T follicular helper cell (primary cell): ENCODE measurements at places on chromosomes 7 and 10.

DNA sequence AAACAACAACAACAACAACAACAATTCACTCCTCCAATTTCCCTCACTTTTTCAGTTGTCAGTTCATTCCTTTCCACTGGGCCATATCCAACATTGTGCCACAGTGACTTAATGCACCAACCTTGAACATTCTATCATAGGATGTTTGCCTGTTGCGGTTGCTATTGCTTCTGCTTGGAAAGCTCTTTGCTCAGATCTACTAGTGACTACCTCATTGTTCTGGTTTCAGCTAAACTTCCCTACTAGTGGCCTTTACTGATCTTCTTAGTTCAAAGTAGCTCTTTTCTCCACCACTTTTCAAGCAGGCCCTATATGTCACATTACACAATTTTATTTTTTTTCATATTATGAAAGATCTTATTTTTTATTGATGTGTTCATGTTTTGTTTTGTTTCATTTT is 9.8 kb upstream of the STEAP4 start:
- DNase-seq = no peak

GRCh38 chr7:42174391-42174912 is 62.6 kb downstream of the GLI3 start:
- no peak for DNase-seq

- DNase-seq = no peak
Observed at GRCh38 chr7:158369290-158369689, 218.3 kb downstream of the PTPRN2 start.

GRCh38 chr7:91182819-91183764 is 81.1 kb upstream of the FZD1 start:
- DNase-seq = no peak

DNA sequence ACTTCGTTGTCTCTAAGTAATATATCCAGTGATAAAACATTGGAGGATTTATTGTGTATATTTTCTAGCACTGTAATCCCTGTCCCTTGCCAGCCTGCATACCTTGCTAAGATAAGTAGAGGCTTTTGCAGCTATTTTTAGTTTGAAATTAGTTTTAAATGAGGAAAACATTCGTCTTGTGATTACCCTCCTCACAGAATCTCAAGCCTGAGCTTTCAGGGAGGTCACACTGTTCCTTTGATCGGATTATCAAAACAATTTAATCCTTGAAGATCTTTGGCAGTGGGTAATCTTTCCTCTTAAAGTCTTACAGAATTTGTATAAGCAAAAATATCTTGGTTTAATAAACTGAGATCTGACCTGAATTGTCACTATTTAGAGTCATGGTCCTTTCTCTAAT is 897.0 kb upstream of the CELF2 start:
- DNase-seq = no peak

- no peak for DNase-seq
Observed at GRCh38 chr7:157522954-157523353, 186.2 kb downstream of the DNAJB6 start.

DNA sequence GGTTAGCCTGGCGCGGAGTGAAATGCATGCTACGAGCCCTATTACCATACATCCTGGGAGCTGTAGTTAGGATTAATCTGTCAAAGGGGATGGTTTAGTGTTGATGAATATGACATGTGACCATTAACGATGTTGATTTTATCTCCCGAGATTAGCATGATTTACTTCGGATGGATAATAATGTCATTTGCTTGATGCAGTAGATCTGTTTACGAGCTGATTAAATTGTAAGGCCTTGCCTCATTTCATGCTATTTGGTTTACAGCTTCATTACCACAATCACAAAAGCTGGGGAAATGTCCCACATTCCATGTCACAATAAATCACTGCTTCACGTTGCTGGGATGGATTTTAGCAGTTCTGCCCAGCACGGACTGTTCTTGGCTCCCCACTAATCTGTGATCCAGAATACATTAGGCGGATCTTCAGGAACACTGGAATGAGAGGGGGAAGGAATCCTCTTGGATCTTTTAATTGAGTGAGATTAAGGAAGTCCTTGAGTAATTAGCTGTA is 22.3 kb downstream of the ZNF503 start:
- no peak for DNase-seq

GRCh38 chr7:13032576-13032975 is 345.1 kb downstream of the ARL4A start:
- no peak for DNase-seq

- DNase-seq = no peak
Observed at GRCh38 chr7:117530390-117530789, 50.6 kb downstream of the CFTR start.

DNA sequence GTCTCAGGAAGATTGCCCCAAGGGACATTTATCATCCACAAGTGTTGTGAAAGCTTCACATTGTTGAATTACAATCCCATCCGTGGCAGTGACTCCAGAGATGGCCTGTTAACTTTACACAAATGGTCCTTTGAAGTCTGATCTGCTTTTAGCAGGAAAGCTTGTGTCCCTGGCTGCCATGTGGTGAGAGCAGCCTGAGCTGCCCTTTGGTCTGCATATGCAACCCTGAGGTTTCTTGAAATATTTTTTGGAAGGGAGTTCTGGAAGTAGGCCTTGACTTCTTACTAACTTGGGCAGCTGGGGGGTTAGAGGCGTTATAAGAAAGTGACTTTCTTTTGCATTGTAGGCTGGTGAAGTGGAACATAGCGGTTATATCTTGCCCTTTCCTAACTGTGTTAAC is 41.3 kb upstream of the FAM180A start:
- DNase-seq = no peak

DNA sequence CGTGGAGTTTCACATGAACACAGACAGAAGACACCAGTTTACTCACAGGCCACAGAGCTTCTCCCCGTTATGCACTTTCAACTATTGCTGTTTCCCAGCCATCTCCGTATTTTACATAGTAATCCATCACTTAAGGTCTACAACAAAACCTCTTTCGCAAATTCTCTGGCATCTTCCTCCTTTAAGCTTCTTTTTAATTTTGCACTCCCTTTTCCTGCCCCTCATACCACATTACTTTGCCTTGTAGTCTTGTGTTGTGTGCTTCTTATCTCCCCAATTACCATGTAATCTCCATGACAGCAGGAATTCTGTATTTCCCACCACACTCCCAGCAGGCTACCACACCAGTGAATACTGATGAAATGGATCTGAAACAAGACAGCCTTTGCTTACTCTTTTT is 87.3 kb downstream of the ODAD2 start:
- no peak for DNase-seq

DNA sequence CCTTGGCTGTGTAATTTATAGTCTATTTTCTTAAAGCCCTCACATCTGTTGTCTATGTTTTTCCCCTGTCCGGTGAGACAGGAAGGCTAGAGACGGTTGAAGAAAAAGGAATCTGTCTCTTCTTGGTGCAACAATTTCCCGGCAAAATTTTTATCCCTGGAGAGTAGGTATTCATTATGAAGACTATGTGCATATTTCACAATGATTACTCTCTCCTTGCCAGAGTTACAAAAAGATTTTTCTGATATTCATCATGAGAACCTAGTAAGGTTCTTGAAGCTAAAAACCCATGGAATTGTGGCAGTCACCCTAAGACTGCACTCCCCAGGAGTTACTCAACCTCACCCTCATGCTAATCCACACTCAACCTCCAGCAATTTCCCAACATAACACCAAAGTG is 55.0 kb upstream of the GHITM start:
- DNase-seq = no peak

DNA sequence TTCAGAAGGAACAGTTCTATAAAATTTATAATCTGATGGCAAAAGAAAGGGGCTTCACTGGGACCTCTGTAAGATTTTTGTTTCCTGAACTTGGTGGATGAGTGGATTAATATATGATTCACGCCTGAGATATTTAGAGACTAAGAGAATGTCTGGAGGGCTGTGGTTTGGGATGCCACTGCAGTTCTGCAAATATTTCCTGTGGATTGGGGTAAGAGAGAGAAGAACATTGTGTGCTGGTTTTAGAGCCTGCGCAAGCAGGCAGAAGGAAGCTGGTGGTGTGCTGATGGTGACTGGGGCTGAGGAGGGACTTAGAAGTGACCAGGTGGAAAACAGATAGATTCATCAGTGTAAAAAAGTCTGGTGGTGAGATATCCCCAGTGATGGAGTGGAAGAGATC is 87.0 kb downstream of the SUGCT start:
- no peak for DNase-seq

- no peak for DNase-seq
Observed at GRCh38 chr10:86100581-86101061, 266.0 kb downstream of the GRID1 start.

- no peak for DNase-seq
Observed at GRCh38 chr10:128221117-128221516, 94.9 kb upstream of the MKI67 start.

DNA sequence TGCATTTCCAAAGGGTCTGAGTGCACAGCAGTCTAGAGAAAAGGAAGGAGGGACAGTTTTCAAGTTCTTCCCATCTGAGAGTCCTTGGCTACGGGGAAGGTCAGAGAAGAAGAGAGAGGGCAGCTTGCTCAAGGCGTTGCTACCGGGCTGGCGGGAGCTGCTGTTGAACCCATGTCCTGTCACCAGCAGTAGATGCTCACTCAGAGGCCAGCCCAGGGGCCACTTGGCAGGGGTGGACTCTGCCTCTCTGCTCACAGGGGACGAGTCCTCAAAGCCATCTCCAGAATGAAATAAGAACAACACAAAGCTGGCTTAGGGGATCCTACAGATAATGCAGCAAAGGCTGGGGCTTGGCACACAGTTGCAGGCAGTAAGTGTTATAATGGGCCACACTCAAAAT is 231.5 kb downstream of the TNS3 start:
- DNase-seq = no peak

GRCh38 chr7:117673839-117674238 is 194.0 kb downstream of the CFTR start:
- no peak for DNase-seq

GRCh38 chr7:21757537-21758282 is 188.0 kb downstream of the CDCA7L start:
- DNase-seq = no peak

DNA sequence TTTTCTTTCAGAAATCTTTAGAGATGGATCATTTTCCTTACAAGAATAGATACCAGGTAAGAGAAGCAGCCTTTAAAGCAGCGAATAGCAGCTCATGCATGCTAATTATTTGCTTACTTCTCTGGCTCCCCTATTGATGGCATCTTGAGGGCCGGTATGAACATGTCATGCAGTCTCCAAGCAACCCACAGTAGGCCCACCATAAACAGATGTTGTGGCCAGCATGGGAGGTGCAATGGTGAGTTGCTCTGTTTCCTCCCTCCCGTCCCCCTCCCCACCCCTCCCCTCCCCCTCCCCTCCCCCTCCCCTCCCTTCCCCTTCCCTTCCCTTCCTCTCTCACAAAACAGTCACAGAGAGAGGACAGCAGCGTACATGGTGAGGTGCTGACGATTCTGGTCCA is 9.7 kb upstream of the ZNF273 start:
- DNase-seq = no peak

DNA sequence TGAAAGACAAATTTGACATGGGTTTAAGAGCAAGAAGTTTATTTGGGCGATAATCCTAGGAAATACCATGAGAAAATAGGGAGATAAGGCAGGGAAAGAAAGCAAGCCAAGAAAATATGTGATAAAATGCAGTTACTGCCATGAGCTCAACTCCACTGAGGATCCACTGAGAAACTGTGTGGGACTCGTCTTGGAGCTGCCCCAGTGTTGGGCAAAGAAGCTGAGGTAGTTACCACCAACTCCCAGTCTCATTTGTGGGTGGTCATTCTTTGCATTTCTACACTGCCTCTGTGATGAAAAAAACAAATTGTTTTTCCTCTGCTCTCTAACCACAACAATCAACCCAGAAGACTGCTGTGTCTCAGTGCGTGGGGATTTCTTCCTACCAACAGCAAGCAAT is 498.2 kb downstream of the PLXDC2 start:
- no peak for DNase-seq

- DNase-seq = no peak
Observed at GRCh38 chr10:96494694-96495093, 19.0 kb downstream of the TLL2 start.

DNA sequence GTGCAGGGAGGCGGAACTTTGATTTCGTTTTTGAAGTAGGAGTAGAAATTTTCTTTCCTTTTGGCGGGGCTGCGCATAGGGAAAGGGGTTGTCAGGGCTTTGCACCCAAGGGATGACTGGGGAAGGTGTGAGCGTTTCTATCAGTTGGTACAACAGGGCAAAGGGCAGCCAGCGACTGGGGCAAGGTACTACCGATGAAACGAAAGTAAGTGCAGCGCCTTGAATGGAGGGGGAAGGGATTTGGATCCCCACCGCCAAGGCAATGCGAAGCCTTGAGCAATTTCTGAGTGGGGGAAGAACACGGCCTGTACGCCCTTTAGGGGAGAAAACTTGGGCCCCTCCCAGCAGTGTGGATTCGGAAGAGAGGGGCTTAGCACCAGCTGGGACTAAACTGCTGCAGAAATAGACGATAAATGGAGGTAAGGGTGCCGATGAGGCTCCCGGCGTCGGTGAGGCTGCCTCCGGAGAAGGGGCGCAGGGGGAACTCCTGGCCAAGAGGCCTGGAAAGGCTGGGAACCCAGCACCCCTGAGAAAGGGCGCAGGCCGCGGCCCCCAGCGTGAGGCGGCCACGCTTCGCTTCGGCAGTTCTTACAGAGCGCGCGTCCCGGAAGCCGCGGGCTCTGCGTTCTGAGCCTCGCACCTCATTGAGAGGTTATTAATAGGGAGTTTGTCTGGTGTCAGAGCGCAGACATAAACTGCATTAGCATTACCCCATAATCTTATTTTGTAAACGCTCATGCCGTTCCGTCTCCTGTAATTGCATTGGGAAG is 10.0 kb upstream of the TLX1 start:
- DNase-seq = no peak

GRCh38 chr7:36048141-36048901 is 104.7 kb upstream of the EEPD1 start:
- DNase-seq = no peak

GRCh38 chr7:115476671-115477181 is 553.8 kb downstream of the TFEC start:
- no peak for DNase-seq

DNA sequence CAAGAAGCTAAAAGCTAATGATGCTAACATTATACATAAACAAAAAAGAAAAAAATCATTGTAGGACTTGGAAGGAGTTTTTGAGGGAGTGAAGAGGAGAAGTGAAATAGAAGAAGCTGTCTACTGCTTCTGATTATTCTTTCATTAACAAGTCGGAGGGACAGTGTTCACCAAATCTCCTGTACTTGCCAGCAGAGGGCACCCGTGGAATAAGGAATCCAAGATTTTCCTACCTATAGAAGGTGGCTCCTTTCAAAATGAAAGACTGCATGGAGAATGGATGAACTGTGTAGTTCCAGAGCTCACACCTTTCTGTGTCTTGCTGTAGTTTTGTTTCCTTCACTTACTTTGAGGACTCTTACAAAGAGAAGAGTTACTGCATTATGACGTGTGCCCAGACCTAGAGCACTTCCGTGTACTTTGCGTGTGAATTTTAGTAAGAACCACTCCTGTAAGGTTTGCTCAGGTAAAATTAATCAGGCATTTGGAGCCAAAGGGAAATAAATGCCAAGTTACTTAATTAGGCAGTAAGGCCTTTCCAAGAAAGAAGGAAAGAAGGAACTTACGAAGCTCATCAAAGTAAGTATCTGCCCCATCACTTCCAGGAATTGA is 145.1 kb downstream of the SEMA3D start:
- no peak for DNase-seq
